ENCODE measurements at places on chromosomes 1 and 21.

DNA sequence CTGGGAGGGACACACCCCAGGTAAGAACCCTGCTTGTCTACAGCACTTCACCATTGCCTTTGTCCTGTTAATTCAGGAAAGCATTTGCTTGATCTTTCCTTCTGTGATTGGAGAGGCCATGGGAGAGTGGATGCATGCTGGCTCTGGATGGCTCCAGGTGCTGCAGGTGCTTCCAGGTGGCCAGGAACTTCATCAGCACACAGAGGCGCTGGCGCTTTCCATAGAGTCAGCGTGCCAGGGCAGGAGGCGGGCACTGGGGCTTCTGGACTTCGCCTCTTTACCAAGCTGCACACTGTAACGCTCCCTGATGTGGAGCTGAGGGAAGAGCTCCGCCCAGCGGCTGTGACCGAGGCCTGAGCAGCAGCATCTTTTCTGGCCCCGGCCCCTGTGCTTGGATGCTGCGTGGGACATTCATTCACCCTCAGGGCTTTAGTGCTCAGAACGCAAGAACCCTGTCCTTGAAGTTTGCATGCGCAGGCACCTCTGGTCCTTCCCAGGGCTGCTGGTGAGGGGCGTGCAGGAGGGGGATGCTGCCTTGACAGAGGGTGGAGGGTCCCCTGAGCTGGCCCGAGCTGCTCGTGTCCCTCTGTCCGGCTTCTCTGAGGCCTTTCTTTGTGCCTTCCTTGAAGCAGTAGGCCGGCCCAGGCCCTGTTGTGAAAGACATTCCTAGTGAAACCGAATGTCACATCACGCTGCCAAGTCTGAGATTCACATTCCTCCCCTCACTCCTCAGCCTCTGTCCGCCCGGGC is 1.6 kb upstream of the MX2 start:
- DNase-seq, result no peak

DNA sequence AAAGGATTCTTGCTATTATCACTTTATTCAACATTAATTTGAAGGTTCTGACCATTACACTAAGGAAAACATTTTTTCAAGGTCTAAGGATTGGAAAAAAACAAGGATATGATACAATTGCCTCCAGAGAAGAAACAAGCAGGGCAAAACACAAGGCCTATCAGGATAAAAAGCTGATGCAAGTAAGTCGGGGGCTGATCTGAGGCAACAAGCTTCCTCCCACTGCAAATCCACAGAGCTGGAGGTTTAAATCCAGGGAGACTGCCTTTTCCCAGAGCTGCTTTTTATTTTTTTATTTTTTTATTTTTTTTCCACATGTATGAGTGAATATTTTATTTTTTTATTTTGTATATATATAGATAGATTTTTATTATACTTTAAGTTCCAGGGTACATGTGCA is 19.4 kb upstream of the S100A2 start:
- DNase-seq, result no peak

- DNase-seq, result no peak
Measured at GRCh38 chr21:45918011-45918410, 63.6 kb upstream of the COL6A1 start.

- no peak for DNase-seq
Measured at GRCh38 chr1:155864393-155864792, 5.0 kb downstream of the SYT11 start.

DNA sequence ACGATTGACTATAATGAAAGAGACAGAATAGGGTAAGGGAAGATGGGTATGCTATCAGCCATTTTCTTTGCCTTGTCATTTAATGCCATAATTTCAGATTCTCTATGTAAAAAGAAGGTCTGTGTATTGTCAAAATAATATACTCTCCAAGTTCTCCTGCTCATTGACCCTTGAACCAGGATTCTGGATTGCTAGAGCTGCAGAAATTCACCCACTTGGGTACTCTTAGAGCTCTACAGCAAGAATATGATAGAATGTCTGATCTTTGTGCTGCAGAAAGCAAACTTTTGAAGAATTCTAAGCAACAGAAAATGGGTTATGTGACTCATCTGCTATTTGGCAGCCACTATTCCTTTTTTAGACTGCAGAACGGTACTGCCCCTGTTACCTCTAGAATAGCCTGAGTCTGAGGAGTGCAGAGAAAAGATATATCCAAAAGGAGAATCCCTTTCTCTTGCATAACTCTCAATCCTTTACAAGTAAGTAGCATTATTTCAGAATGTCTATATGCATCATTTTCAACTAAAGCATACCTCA is 78.2 kb upstream of the TENT5C start:
- no peak for DNase-seq

DNA sequence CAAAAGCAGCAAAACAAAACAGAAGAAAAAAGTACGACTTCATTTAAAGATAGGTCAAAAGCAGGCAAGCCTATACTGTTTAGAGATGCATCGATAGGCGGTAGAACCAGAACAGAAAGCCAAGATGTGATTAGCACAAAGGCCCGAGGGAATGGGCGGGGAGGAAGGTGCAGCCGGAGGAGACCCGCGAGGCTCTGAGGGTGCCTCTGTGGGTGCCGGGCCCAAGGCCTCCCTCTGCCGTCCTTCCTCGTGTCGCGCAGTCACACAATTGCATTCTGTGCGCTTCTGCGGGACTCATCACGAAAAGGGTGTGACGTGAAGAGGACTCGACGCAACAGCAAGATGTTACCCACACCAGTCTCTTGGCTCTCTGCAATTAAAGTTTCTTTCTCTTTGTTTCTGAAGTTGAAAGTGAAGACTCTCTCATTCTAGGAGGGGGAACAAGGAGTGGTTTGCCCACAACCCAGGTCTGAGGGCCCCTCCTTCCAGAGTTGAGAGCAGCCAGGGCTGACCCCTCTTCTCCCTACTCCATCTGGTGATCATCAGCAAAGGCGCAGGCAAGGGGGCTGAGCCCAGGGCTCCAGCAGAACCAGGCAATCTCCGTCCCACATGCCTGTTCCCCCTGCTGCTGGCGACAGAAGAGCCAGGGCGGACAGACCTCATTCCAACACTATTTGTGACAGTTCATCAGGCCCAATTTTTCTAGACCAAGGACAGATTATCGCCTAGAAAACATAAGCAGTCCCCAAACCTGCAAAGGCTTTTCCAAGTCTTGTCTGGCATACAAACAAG is 41.0 kb downstream of the NPHP4 start:
- DNase-seq, result no peak

GRCh38 chr1:18719786-18720451 is 89.3 kb downstream of the PAX7 start:
- no peak for DNase-seq

- DNase-seq, result no peak
Measured at GRCh38 chr1:179774000-179774399, 30.9 kb downstream of the FAM163A start.

DNA sequence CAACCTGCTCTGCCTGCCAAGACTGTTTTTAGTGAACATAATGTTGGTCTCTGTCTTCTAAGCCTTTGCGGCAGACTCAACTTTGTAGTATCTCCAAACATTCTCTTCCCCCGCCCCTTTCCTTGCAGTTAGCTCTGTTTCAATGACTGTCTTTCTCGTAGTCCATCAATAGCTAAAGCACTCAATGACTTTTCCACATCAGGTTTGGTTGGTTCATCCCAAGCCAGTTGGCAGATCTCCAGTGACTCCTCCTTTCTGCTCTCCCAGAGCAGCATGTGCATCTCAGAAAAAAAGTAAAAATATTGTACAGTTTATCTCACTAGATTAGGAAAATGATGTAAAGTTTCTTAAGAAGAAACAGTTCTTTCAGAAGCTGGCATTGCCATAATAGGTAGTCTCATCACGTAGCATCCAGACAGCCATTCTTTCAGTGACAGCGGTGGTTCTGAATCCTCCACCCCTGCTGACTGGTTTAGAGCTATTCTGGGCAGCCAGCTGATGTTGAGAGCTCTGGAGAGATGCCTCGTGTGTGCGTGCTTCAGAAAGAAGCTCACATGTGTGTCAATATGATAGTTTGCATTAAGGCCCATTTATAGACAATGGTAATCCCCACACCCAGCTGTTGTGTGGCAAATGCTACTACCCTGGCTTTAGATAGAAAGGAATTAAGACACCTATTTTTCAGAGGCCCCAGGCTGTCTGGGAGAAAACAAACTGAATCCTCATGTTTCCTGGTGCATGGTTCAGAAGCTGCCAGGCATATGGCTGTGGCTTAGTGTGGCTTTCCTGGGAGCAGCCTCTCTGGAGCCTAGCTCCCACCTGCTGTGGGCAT is 53.2 kb downstream of the CNN3 start:
- DNase-seq, result no peak

DNA sequence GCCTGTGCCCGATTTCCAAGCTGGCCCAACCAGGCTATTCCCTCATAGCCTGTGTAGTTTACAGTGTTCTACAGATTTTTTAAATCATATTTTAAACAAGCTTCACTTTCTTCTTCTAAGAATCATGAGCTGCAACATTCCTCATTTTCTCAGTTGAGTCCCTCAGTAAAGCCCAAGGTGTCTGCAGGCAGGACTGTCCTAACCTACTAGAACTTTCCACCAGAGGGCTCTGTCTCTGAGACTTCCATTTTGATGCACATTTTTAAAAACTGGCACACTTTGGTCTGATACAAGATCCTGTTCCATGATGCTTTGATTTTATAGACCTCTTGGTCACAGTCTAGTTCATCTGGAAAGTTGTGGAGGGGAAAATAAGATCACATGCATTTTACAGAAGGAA is 21.6 kb upstream of the SLAMF6 start:
- no peak for DNase-seq

- no peak for DNase-seq
Measured at GRCh38 chr1:6224718-6225117, 11.0 kb downstream of the ICMT start.

DNA sequence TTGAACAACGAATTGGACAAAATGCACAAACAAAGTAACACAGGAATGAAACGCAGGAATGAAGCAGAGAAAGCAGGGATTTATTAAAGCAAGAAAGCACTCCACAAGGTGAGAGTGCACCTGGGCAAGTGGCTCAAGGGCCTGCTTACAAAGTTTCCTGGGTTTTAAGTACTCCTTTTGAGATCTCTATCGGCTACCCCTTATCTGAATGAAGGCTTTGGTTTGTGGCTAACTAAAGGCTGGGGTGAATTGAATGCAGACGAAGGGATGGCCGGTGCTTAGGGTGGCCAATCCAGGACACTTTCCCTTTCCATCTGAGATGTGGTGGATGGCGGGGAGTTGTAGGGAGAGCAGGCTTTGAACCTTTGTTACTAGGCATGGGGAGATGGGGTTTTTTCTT is 151.4 kb upstream of the KIAA0040 start:
- no peak for DNase-seq

- no peak for DNase-seq
Measured at GRCh38 chr1:241413974-241414373, 57.0 kb upstream of the RGS7 start.

DNA sequence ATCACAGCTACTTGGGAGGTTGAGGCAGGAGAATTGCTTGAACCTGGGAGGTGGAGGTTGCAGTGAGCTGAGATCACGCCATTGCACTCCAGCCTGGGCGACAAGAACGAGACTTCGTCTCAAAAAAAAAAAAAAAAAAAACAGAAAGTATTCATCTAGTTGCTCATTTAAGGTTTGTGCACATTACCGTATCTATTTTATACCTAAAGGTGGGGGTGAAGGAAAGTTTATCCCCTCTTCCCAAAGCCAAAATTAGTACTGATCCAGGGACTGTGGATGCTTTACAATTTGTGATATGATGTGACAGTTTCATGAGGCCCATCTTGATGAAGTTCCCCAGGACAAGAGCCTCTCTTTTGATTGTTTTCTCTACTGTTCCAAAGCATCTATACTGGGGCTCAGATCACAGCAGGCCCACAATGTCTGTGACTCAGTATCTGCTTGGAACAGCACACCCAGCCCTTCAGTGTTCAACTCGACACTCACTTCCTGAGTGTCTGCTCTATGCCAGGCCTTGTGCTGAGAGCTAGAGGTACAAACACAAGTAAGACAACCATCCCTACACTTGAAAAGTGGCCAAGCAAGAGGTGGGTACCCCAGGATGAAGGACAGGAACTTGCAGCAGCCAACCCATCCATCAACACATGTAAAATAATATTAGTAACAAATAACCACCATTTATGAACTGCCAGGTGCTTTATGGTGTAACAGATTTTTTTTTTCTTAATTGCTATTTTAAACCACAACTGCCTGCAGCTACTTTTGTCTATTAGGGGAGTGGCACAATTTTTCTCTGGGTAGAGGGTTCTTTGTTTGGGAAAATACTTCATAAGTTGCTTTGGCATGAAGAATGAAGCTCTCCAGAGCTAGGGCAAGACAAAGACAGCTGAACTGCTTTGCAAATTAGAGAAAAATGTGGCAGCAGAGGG is 29.0 kb upstream of the KHDRBS1 start:
- DNase-seq, result no peak

- no peak for DNase-seq
Measured at GRCh38 chr1:152050886-152051675, 14.3 kb upstream of the S100A11 start.

DNA sequence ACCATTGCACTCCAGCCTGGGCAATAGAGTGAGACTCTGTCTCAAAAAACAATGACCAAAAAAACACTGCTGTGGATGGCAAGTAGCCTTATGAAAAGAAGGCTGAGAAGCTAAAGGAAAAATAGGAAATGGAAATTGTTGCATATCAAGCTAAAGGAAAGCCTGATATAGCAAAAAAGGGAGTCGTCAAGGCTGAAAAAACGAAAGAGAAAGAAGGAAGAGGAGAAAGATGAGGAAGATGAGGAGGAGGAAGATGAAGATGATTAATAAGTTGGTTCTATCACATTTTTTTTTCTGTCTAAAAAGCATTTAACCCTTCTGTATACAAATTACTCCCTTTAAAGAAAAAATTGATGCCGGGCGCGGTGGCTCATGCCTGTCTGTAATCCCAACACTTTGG is 10.2 kb upstream of the PRDX1 start:
- DNase-seq, result no peak

DNA sequence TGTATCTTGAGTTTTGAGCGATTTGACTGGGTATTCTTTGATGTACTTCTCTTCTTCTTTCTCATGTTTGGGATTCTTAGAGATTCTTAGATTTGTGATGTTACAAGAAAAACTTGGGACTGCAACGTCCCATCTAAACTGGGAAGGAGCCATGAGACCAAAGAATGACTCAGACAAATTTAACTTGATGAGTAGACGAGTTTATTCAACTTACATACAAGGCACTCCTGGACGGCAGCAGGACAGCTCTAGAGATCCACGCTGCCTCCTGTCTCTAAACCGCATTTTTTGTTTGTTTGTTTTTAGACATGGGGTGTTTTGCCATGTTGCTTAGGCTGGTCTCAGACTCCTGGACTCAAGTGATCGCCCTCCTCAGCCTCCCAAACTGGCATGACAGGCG is 137.1 kb downstream of the PIK3R3 start:
- no peak for DNase-seq

- DNase-seq, result no peak
Measured at GRCh38 chr21:38349111-38349746, 92.4 kb downstream of the KCNJ15 start.

GRCh38 chr1:18041685-18042355 is 65.8 kb upstream of the IGSF21 start:
- no peak for DNase-seq

DNA sequence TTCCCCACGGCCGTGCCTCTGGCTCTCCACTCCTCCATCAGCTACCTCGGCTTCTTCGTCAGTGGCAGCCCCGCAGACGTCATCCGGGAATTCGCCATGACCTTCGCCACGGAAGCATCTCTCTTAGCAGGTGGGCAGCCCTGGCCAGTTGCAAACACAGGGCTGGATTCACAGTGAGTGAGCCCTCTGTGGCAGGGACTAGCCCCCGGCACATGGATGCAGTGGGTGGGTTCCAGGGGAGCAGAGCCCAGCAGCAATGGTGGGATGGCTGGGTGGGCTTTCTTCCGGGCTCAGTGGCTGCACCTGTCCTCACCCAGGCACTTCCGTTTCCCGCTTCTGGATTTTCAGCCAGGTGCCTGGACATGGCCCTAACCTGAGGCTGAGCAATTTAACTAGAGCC is 9.4 kb downstream of the UBASH3A start:
- no peak for DNase-seq

GRCh38 chr1:24503870-24504523 is 1.4 kb downstream of the RCAN3 start:
- DNase-seq, result no peak
